ENCODE measurements at places on chromosomes 2 and 18.

DNA sequence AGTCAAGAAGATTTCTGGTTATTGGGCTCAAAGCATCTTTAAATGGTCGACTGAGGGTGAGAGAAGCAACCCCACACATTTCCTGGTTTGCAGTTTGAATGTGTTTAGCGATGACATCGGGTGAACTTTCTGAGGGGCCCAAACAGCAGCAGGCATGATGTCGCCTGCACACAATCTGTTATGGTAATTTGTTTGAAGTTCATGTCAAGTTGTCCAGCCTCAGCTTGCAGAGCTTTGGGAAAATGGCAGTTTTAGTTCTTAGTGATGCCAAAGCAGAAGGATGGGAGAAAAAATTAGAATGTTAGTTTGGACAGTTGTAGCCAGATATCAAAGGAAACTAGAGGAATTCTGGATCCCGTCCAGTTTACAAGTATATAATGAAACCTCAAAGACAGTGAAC lies 284.6 kb downstream of the MBD5 start:
- DNase-seq = no peak

- DNase-seq = no peak
Measured at GRCh38 chr2:134381141-134381540, 127.3 kb downstream of the MGAT5 start.

- DNase-seq = peak; percentile 52
Measured at GRCh38 chr18:63963615-63964256, 6.1 kb upstream of the SERPINB8 start.

DNA sequence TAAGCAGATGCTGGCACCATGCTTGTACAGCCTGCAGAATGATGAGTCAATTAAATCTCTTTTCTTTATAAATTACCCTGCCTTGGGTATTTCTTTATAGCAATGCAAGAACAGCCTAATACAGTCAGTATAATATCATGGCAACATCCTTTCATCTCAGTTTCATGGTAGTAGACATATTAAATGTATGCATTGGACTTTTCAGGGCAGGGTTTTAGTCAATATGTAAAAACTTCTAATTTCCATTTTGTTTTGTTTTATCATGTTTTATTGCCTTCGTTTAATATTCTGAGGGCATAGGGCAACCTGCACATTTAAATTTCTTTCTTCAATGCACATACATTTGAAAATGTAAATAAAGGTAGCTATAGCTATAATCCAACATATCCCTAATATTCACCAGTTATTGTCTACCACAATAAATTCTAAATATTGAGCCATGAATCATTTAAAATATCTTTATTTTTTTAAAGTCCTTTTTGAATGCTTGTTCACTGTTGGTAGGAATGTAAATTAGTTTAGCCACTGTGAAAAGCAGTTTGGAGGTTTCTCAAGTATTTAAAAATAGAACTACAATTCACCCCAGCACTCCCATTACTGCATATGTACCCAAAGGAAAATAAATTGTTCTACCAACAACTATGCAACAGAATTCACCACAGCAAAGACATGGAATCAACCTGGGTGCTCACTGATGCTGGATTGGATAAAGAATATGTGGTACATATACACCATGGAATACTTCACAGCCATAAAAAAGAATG lies 41.8 kb upstream of the GRB14 start:
- DNase-seq = no peak

DNA sequence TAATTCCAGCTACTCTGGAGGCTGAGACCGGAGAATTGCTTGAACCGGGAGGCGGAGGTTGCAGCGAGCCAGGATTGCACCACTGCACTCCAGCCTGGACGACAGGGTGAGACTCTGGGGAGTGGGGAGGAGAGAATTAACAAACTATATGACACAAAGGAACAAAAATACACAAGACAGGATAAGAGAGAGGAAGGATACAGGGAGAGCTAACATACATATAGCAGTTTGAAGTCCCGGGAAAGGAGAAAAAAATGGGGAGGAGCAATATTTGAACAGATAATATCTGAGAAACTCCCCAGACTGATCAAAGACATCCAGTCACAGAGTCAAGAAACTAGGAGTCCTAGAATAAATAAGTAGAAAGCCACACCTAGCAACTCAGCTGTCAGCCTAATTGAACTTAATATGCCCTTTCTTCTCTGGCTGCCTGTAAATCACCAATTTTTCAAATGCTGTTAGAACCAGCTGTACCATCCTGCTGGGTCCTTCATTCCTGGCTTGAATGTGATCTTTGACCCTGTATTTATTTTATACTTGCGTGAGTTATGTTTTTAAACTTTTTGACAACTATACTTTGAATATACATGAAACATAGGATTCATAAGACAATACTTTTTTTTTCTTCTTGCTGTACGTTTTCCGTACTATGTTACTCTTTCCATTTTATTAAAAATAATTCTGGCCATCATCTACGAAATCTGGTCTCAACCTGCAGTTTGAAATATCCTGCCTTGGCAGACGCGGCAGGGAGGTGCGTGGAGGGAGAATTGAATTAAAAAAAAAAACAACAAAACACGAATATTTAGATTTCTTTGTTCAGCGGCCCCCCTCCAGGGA lies 876 bp upstream of the CYP27A1 start:
- no peak for DNase-seq

DNA sequence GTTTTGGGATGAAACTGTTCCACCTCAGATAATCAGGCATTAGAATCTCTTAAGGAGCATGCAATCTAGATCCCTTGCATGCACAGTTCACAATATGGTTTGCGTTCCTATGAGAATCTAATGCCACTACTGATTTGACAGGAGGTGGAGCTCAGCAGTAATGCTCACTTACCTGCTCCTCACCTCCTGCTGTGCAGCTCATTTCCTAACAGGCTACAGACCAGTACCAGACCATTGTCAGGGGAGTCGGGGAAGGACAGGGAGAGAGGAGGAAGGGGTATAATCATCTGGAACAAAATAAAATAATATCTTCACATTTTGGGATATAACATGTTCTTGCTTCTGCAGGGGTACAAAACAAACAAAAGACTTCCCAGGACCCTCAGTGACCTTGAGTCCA lies 532.0 kb upstream of the FSHR start:
- no peak for DNase-seq

DNA sequence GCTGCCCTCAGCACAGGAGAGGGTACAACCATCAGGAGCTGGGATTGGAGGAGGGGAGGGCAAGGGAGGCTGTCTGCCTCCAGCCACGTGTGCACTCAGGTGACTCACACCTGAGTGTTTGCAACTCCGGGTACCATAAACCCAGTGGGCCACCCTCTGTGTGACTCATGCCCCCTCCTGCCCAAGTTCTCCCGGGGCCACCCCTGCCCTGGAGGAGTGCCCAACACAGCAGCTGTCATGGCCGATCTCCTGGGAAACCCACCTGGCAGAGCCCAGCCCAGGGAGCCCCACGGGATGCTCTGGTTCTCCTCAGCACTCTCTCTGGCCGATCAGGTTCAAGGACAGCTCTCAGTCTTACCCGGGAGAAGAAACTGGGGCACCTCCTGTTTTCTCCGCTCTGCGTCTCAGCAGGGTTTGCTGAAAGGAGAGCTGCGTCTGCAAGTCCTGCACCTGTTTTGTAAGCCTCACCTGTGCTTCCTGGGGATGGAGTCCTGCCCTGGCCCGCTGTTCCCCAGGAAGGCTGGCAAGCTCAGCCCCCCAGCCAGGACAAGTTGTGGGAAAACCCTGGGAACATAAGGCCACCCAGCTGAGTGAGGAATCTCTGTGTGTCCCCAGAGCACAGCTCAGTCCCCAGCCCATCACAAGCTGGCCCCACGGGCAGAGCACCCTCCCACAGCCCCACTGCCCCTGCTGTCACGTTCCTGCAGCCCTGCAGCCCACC lies 44.0 kb upstream of the UBE2F start:
- no peak for DNase-seq

All from T-helper 1 cell (primary cell).